Ascending aorta (tissue), 2 donors: ENCODE measurements at places on chromosomes 3 and 15. TPM values are rescaled to one million over a fixed set of nuclear protein-coding genes. Genes with fewer than 3 reads are reported as not detected.

EEFSEC gene
- 16.2 TPM for total RNA-seq

GOLGA6B gene
- total RNA-seq, result not detected

DNA sequence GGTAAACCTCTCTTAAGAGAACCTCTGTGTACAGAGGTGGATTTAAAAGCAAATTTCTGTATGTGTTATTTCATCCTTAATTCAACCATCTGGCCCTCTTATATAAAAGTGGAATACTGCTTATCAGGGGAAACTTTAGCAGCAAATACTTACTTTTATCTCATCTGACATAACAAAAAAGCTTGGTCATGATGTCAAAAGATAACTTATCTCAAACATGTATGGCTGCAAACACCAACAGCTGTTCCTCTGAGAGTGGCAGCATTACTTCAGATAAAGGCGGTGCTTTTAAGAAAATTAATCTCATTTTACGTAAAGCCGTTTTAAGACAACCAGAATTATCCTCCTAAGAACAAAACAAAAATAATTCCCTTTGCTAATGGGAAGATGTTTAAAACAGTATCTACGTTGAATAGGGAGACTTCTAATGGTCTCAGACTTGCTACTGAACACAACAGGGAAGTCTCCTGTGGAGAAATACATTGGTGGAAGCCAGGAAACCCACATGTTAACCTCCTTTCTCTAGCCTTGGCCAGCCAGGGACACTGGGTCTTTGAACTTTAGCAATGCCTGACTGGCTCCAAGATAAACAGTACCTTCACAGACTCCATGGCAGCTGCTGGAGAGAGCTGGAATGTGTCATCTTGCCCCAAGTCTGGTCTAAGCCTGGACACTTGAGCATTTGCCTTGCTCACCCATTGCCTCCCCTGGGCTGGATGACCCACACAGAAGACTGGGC is 18.1 kb downstream of the ARRDC4 start:
- H3K36me3 ChIP-seq, result peaks cover 5% of the 10 kb centered on the region
- no peak for DNase-seq
- no peaks in the 10 kb centered on the region for H3K27me3 ChIP-seq
- H3K4me1 ChIP-seq, result no peaks in the 10 kb centered on the region
- no peak overlapping the region for H3K4me3 ChIP-seq

PLSCR4 gene
- total RNA-seq, result 87.2 TPM
